GM23248 (cell line): ENCODE measurements at places on chromosomes 6 and 20. TPM values are rescaled to one million over a fixed set of nuclear protein-coding genes. Genes with fewer than 3 reads are reported as not detected.
A peak's percentile ranks its signal among the peaks of the same experiment; 100 is the strongest.

GRCh38 chr20:31842471-31843157, 2.8 kb downstream of the FOXS1 start:
- peak; percentile 51 for DNase-seq

- no peak for DNase-seq
These were observed 64.5 kb downstream of the IPCEF1 start for GRCh38 chr6:154292066-154292465.

- no peak for DNase-seq
These were observed 165.6 kb upstream of the PRSS16 start for GRCh38 chr6:27081931-27082330.

- peak; percentile 86 for DNase-seq
These were observed 31.8 kb upstream of the GMPR start for GRCh38 chr6:16206595-16207037.

GRCh38 chr6:163789199-163789810, 374.8 kb downstream of the QKI start:
- no peak for DNase-seq

DNA sequence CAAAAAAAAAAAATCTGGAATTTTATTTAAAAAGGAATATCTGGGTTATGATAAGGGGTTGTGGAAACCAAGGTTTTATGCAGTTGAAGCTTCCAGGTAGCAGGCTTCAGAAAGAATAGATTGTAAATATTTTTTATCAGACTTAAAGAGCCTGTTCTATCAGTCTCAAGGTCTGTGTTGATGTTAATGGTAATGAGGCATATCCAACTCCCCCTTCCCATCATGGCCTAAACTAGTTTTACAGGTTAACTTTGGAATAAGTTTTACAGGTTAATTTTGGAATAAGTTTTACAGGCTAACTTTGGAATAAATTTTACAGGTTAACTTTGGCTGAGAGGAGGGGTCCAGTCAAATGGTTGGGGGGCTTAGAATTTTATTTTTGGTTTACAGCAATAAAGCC, 92.4 kb downstream of the CD24 start:
- no peak for DNase-seq

- DNase-seq = no peak
These were observed 448.0 kb downstream of the COL12A1 start for GRCh38 chr6:74757813-74758212.

GRCh38 chr6:49744259-49744658, at the start of gene CRISP3:
Gene CRISP3, minus strand, starts transcription at chr6:49744388. Its CDS starts 21 bp downstream, at chr6:49744367.
- no peak for DNase-seq

DNA sequence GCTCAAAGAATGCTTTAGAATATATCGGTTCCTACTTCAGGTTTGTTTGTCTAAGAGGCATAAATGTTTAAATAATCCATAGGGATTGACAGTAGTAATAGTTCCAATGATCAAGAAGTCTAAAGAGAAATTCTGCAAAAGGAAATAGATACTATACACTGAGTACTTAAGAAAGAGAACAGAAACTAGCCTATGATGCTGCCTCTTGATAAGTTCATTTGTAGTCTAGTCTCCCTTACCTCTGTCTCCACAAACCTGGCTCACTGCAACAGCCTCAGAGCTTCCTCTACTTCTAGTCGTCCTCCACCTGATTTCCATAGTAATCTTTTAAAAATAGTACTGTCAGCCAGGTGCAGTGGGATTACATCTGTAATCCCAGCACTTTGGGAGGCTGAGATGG, 511.8 kb downstream of the LMBRD1 start:
- DNase-seq = no peak

- DNase-seq = peak; percentile 22
These were observed 1.3 kb downstream of the MCUR1 start for GRCh38 chr6:13813026-13813425.

DNA sequence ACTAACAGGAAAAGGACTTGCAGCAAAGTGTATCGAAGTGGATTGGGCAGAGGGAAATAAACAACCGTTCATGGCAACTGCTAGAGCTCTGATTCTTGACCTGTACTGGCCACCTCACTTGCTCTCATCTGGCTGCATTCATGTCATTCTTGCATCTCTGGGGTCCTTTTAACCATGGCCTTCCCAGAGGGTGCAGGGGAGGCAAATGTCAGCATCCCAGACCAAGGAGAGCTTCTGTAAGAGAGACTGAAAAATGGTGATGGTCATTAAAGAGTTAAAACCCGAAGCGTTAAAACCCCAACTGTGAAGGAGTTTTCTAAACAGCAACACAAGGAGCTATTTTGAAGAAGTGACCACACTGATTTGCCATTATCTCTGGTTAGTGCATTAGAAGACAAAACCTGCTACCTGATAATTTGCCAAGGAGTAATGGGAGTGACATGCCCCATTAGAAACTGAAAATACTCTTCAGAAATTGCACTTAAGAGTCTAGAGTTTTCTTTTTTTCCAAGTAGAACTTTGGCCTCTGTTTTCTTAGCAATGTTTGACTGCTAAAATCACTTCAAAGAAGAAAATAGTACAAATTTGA, 62.4 kb downstream of the APCDD1L start:
- DNase-seq = no peak

DNA sequence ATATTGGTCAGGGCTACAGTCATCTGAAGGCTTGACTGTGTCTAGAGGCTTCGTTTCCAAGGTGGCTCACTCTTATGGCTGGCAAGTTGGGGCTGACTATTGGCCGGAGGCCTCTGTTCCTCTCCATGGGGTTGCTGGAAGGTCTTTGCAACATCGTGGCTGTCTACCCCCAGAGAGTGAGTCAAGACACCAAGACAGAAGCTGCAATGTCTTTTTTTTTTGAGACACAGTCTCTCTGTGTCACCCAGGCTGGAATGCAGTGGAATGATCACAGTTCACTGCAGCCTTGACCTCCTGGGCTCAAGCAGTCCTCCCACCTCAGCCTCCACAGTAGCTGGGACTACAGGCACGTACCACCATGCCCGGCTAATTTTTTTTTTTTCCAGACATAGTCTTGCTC, 29.4 kb upstream of the KIF3B start:
- DNase-seq = peak; percentile 45

DNA sequence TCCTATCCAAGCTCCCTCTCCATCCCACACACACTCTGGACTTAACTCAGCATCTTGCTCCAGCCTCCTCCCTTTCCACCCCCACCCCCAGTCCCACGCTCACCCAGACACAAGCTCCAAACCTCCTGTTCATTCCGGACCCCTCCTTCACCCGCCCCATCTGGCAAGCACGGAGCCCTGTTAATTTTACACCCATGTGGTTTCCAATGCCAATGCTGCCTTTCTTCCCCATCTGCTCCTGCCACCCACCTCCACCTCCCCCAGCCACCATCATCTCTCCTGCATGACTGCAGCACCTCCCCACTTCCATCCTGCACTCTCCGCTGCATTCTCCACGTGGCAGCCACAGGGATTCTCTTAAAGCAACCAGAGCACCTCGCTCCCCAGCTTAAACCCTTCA, 9.9 kb upstream of the CDK5RAP1 start:
- no peak for DNase-seq

DNA sequence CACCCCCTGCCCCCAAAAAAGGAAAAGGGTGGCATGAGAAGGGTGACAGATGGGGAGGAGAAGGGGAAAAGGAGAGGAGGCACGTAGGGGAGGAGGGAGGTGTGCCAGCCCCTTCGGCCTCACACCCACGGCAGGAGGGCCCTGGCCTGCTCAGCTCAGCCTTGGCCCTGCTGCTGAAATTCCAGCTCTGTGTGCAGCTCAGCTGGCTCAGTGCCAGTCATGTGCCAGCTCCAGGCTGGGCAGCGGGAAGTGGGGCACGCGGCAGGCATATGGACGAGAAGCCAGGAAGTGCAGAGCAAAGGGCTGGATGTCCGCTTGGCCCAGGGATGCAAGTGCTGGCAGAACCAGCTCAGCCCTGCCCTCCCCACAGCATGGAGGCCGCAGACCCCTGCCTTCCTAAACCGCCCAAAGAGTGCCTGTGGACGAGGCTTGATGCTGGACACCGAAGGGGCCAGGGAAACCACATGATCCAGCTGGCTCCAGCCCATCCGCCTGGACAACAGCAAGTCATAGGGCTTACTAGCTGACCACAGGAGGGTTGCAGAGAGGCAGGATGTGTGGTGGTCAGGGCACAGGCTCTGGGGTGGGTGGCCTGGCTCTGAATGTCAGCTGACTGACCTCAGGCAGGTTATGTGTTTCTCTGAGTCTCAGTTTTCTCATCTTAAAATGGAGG, 60.2 kb downstream of the NOL4L start:
- no peak for DNase-seq

- no peak for DNase-seq
These were observed 8.7 kb downstream of the B4GALT5 start for GRCh38 chr20:49704932-49705336.

DNA sequence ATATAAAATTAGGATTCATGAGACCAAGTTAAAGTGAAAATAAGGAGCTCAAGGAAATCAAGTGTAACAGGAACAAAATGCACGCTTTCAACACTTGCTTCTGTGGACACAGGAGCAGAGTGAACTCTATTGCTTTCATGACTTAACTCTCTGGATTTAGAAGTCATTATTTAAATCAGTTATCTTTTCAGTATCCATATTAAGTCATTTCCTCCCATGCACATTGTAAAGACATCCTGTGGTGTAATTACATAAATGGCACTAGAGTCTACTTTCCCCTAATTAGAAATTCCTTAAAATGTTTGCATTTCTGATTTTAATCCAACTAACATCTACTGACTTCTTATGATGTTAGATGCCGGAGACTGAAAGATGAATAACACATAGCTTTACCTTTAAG, 88.0 kb downstream of the INSM1 start:
- DNase-seq = no peak

DNA sequence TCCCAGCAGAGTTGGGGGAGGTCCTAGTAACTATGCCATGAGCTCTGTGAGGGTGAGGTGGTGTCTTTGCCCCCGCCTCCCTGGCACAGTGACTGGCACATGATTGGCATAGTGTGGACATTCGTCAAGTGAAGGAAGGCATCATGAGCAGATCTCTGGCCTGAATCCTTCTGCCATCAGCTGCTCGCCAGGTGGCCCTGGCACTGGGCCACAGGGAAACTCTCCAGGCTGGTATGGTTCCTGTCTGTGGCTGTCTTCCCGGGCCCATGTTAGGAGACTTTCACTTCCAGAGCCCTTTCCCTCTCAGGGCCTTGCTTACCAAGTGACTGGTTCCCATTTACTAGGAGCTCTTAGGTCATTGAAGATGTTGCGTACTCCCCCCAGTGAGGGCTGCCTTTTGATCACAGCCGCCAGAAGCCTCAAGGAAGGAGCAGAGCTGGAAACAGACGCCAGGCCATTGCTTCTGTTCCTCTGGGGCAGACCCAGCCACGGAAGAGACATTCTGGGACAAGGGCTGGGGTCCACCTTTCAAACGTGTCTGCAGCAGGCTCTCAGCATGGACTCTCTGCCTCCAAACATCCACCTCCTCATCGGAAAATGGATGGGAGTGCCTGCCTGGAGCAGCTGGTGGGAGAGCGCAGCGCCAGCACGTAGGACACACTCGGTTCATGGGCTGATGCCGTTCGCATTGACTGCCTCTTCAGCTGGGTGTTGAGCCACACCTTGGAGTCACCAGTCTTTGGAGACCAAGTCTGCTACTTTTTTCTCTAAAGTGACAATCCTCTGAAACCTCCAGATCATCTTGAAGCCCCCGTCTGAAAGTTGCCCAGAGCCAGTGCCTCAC, 67.2 kb downstream of the PTPN1 start:
- no peak for DNase-seq

DNA sequence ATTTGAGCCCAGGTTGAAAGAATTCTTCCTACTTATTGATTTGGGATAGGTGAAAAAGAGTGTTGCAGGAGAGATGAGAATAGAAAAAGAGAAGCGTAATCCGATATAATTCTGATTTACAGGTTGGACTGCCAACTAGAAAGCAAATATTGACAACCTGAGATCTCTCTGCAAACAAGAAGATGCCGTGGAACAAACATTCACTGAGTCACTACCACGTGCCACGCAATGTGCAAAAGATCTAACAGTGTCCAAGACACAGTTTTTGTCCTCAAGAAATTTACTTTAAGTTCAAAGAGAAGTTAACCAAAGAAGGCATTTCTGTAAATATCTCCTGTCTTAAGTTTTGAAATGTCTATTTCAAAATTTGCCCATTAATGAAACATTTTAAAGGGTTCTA, 578.0 kb upstream of the ARID1B start:
- no peak for DNase-seq

GRCh38 chr20:43909211-43909610, 5.4 kb upstream of the TOX2 start:
- no peak for DNase-seq

DNA sequence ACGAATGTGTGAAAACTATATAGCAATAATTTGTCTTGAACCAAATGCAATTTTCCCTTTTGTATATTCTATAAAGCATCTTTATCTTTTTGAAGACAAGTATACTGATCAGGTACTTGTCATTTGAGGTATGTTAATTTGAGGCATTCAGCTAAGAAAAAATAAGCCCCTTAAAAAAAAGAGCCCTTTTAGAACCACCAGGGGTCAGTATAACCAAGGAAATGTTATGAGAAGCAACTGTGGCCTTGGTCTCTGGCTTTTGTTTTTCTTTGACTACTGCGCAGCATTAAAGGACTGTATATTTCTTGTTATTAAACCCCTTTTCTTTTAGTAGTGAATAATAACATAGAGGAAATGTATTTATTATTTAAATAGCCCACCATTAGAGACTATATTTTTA, 43.1 kb downstream of the CD109 start:
- DNase-seq = peak; percentile 75

DNA sequence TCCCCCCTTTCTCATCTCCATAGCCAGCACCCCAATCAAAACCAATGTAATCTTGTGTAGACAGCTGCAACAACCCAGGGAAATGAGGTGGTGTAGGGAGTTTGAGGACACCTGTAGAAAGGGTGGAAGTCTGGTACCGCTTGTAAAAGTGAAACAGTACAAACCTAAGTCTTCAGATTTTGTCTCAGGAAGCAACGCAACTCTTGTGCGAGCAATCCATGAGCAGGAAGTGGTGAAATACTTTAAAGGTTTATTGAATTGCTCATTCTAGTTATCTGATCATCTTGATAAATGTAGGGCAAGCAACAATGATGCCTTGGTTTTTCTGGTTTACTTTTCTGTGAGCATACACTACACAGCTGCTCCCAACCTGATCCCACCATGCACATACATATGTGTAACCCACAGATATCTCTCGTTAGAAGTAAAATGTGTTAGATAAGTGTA, 71.1 kb upstream of the THEMIS start:
- DNase-seq = peak; percentile 63

GRCh38 chr6:8557014-8557748, 121.8 kb upstream of the SLC35B3 start:
- no peak for DNase-seq

DNA sequence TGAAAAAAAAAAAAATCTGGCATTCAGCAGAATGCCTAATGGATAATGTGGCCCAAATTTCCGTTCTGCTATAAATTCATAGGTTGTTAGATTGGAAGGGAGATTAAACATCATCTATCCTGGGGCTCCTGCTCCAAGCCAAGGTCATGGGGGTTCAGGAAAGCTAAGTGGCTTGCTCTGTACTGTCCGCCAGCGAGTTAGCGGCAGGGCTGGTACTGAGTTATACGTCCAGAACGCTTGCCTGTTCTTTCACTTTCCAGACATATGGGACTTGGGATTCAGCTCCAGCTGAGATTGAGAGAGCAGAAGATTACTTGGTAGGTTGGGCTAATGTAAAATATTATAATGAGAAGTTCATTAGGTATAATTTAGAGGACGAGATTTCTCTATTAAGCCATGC, 858 bp downstream of the RWDD1 start:
- DNase-seq = peak; percentile 75

The SCUBE3 gene
- total RNA-seq = 31.5 and 31.6 TPM in 2 replicates

The SAMD3 gene
- 0.32 and 11.3 TPM in 2 replicates for total RNA-seq

The HLA-DOA gene
- total RNA-seq = not detected in 2 replicates

The CCN6 gene
- not detected in 2 replicates for total RNA-seq

The CRISP3 gene
- not detected in 2 replicates for total RNA-seq

The OPRM1 gene
- not detected in 2 replicates for total RNA-seq

The KIF25 gene
- total RNA-seq = not detected in 2 replicates
